ENCODE measurements at places on chromosomes 13 and 19.

- DNase-seq, result no peak
Observed at GRCh38 chr19:51144482-51145045, 2.5 kb downstream of the SIGLEC7 start.

GRCh38 chr19:47615714-47616113 lies 6.8 kb downstream of the BICRA start:
- DNase-seq, result no peak

GRCh38 chr13:73948848-73949529 lies 185.2 kb downstream of the KLF12 start:
- DNase-seq, result no peak

DNA sequence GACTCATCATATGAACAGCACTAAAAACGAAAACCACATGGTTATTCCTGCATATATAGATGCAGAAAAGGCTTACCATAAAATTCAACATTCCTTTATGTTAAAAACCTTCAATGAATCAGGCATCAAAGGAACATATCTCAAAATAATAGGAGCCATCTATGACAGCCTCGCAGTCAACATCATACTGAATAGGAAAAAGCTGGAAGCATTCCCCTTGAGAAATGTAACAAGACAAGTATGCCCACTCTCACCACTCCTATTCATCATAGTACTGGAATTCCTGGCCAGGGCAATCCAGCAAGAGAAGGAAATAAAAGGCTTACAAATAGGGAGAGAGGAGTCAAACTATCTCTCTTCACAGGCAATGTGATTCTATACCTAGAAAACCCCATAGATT lies 179.6 kb upstream of the HTR2A start:
- DNase-seq, result no peak

GRCh38 chr19:39248806-39249205 lies at the start of gene IFNL4:
Gene IFNL4, minus strand, starts transcription at chr19:39248856.
- no peak for DNase-seq

DNA sequence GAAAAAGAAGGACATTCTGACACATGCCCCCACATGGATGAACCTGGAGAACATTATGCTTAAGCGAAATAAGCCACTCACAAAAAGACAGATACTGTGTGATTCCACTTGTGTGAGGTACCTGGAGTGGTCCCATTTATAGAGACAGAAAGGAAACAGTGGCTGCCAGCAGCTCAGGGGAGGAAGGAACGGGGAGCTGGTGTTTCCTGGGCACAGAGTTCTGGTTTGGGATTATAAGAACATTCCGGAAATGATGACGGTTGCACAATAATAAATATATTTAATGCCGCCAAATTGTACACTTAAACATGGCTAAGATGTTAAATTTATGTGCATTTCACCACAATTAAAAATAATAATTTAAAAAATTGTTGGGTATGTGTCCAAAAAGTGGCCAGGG lies 33.0 kb downstream of the SERP2 start:
- no peak for DNase-seq

DNA sequence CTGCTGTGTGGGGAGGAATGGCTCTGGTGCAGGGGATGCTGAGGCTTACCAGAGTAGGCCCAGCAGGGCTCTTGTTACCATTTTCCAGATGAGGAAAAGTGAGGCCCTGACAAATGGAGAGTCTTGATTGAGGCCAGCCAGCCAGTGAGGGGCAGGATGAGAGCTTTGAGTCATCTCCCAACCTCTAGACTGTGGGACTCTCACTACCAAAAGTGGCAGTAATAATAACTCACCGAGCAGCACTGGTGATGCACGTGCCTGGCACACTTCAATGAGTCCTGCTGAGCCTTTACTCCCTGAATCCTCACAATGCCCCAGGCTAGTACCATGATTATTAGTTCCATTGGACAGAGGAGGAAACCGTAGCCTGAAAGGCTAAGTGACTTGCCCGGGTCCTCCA lies 7.8 kb downstream of the CIC start:
- no peak for DNase-seq

DNA sequence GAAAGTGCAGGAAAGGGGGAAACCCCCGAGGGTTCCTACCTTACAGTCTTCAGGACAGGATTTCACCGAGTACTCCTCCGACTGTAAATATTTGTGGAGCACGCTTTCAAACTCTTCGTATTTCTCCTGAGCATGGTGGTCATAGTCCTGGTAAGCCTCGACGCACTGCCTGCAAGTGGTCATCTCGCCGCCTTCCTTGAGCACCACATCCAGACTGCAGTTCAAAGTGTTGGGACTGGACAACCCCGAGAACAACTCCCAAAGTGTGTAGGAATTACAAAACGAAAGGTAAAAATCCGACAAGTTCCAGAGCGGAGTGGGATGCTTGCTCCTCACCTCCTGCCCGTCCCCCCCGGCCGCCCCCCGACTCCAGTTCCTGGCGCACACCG lies 349.7 kb downstream of the LIG4 start:
- no peak for DNase-seq

DNA sequence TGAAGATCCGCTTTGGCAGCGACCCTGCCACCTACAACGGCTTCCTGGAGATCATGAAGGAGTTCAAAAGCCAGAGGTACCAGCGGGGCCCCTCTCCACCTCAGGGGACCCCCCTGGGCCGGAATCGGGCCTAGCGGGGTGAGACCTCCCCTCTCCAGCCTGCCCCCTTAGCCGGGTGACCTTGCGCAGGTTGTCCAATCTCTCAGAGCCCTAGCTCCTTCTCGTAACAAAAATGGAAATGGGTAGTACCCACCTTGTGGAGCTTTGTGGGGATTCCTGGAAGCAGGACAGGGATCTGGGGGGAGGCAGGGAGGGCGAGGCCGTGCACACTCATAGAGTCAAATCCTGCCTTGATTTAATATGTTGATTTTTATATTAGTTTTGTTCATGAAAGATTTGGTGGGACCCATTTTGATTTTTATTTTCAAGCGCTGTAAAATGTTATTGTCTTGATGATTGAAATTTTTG lies 658 bp downstream of the SIN3B start:
- DNase-seq, result no peak

- DNase-seq, result no peak
Observed at GRCh38 chr19:18339723-18340122, 675 bp upstream of the PGPEP1 start.

DNA sequence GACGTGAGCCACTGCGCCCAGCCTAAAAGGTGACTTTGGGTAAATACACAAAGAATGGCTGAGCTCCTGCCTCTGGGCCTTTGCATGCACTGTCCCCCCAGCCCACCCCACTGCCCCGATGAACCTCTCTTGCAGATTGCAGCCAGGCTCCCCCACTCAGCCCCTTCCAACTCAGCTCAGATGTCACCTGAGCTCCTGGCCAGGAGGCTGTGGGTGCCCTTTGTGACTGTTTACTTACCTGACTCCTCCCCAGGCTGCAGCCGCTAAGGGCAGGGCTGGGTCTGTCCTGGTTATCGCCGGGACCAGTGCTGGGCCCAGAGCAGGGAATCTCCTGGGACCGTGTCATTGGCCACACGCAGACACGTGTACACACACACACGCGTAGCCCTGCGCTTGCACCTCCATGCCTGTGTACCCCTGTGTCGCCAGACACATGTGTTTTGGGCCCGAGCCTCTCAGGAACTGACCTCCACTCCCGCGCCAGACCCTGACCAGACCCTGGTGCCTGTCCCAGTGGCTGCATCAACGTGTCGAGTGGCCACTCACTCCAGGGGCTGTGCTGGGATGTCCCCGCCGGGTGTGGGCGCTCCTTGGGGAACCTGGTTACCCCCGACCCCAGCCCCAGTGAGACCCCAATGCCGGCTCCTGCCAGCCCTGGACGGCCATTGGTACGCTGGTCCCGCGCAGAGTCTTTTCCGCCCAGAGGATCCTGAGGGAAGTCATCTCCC lies 18.7 kb downstream of the EFNA2 start:
- DNase-seq, result no peak

DNA sequence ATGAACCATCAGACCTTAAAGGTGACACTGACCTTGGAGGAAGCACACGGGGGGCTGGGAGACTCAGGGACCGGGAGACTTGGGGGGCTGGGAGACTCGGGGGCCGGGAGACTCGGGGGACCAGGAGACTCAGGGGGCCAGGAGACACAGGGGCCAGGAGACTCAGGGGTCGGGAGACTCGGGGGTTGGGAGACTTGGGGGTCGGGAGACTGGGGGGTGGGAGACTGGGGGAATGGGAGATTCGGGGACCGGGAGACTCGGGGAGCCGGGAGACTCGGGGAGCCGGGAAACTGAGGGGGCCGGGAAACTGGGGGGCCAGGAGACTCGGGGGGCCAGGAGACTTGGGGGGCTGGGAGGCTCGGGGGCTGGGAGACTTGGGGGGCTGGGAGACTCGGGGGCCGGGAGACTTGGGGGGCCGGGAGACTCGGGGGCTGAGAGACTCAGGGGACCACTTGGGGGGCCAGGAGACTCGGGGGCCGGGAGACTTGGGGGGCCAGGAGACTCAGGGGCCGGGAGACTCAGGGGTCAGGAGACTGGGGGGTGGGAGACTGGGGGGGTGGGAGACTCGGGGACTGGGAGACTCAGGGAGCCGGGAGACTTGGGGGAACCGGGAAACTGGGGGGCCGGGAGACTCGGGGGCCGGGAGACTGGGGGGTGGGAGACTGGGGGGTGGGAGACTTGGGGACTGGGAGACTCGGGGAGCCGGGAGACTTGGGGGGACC lies 62.9 kb downstream of the RASA3 start:
- DNase-seq, result no peak

DNA sequence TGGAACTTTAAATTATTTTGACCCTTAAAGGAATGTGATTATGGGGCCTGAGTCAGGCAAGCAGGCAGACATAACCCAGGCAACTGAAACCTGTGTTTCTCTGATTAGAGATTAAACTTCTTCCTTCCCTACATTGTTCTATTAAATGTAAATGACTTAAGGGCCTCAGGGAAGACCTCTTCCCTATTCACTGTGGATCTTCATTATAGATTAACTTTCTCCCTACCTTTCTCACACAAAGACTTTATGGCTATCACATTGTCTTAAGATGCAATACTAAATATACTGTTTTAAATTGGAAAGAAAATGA lies 8.8 kb upstream of the METTL21C start:
- DNase-seq, result no peak

DNA sequence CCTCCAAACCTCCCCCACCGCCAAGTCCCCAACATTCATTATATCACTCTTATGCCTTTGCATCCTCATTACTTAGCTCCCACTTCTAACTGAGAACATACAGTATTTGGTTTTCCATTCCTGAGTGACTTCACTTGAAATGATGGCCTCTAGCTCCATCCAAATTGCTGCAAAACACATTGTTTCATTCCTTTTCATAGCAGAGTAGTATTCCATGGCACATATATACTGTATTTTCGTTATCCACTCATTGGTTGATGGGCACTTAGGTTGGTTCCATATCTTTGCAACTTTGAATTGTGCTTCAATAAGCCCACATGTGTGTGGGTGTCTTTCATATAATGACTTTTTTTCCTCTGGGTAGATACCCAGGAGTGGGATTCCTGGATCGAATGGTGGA lies 233.1 kb downstream of the ZNF536 start:
- DNase-seq, result no peak

DNA sequence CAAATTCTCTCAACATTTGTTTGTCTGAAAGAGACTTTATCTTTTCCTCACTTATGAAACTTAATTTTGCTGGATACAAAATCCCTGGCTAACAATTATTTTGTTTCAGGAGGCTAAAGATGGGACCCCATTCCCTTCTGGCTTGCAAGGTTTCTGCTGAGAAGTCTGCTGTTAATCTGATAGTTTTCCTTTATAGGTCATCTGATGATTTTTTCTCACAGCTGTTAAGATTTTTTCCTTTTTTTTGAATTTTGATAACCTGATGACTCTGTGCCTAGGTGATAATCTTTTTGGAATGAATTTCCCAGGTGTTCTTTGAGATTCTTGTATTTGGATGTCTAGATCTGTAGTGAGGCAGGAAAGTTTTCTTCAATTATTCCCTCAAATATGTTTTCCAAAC lies 2661.4 kb downstream of the PCDH9 start:
- no peak for DNase-seq

DNA sequence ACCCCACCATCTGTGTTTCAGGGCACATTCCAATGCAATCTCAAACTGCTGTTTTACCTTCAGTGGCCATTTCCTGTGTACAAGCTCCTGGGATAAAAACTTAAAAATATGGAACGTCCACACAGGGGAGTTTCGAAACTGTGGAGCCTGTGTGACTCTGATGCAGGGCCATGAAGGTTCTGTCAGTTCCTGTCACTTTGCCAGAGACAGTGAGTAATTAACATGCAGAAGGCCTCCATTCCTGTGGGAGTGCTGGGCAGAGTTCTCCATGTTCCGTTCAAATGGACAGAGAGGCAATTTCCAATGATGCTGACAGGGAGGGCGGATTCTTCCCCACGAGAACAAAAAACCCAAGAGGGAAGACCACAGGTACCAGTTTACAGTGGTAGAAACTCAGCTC lies 24.4 kb downstream of the WDR88 start:
- no peak for DNase-seq

- no peak for DNase-seq
Observed at GRCh38 chr19:35551091-35551810, 5.8 kb downstream of the TMEM147 start.

- no peak for DNase-seq
Observed at GRCh38 chr13:99297331-99297730, 9.9 kb downstream of the GPR183 start.

DNA sequence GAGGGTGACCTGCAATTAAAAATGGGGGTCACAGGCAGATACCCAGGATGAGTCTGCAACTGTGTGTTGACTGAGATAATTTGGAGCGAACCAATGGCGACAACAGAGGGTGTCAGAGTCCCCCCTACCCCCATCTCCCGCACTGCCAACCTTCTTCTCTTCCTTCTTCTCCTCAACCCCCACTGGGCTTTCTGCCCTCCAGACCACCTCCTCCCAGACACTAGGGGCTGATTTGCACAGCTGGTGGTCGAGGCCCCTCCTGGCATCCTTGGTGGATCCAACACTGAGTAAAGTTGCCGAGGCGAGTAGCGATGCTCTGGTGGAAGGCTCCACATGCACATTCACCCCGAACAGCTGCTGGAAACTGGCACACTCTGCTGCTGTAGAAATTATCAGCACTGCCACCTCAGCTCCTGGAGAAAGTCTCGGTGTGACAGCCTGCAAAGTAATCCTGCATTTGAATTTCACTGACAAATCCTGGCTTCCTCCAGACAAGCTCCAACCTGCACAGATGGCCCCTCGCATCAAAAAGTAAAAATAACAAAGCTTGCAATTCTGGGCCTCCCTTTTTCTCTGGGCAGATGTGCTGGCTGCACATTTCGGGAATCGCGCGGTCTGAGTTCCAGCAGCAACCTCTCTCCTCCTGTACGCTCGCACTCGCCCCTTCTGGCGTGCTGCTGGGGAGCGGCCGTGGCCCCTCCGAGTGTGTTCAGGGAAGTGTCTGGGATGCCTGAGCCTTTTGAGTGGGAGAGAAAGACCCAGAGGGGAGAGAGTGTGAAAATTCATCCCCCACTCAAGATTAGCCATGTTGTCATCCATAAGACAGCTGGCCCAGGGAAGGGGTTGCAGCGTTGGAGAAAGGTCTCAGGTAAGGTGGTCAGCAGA lies 28.5 kb downstream of the CCNE1 start:
- no peak for DNase-seq

DNA sequence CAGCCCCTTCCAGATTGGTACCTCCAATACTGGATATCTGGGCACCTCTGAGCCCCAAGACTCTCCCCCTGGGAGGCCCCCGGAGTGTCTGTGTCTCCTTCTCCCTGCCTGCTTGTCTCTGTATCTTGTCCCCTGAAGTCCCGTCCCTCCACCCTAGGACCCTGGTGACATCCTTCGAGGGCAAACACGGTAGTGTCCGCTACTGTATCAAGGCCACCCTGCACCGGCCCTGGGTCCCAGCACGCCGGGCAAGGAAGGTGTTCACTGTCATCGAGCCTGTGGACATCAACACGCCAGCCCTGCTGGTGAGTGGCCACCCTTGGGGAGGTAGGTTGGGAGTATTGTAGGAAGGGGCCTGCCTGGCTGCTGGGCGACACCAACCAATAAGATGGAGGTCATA lies 844 bp downstream of the ARRDC2 start:
- no peak for DNase-seq

GRCh38 chr13:76223565-76223964 lies 587.4 kb downstream of the LMO7 start:
- no peak for DNase-seq

Measured in GOT3 (cell line).